ENCODE measurements at places on chromosomes 11 and 22.

GRCh38 chr11:120877746-120878365, 146.0 kb upstream of the TBCEL start:
- no peak for DNase-seq

GRCh38 chr22:32573991-32574390, 99.4 kb downstream of the FBXO7 start:
- DNase-seq: no peak

GRCh38 chr11:65043881-65044501, 3.0 kb downstream of the SAC3D1 start:
- no peak for DNase-seq

GRCh38 chr11:7165911-7166310, 77.1 kb downstream of the RBMXL2 start:
- DNase-seq: peak; percentile 43

DNA sequence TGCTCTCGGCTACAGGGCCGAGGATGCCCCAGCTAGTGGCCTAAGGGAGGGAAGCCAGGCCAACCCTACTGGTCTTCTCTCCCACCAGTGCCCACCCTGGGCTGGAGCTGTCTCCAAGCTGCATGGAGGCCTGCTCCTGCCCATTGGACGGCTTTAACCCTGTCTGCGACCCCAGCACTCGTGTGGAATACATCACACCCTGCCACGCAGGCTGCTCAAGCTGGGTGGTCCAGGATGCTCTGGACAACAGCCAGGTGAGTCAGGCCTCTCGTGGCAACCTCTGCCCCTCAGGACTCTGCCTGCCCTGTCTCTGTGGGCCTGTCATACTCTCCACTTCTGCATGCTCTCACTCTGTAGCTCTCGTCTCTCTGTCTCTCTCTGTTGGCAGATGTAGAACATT, 44.1 kb upstream of the TPBGL start:
- DNase-seq: no peak
